Left hindlimb (tissue), 1 donor: ENCODE measurements at places on chromosomes 4 and X.

DNA sequence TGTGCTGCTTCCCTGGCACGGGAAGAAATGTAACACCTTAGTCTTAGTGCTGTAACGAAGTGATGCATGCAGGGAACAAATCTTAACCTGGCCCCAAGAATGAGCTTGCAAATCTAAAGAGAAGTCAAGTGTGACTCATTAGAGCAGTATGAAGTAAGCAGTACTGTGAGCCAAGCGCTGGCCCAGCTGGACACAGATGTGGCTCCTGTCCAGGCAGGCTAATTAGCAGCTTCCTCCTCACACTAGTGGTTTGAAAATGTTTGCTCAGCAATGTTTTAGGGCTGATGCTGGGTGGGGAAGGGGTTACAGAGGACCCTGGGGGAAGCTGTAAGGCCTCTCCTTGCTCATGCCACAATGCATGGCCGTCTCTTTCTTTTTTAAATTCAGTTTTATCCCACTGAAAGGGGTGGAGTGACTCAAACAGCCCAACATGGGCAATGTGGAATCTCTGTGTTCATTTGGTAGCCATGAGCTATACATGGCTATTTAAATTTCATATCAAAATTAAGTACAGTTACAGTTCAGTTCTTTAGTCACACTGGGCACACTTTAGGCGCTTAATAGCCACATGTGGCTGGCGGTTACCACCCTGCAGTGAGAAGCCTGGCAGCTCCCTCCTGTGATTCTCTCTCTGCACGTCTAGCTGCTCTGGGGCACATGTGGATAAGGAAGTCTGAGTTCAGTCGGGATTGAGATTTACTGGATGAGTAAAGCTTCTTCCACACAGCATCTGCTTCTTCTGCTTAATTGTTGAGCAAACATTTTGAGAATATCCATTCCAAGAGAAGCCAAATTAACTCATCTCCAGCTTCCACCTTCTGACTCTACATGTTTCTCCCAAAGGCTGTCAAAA lies 48.8 kb downstream of the MAP7D2 start:
- DNase-seq: peak; percentile 74

GRCh38 chr4:152050106-152050505 lies 289.3 kb upstream of the GATB start:
- DNase-seq: no peak

DNA sequence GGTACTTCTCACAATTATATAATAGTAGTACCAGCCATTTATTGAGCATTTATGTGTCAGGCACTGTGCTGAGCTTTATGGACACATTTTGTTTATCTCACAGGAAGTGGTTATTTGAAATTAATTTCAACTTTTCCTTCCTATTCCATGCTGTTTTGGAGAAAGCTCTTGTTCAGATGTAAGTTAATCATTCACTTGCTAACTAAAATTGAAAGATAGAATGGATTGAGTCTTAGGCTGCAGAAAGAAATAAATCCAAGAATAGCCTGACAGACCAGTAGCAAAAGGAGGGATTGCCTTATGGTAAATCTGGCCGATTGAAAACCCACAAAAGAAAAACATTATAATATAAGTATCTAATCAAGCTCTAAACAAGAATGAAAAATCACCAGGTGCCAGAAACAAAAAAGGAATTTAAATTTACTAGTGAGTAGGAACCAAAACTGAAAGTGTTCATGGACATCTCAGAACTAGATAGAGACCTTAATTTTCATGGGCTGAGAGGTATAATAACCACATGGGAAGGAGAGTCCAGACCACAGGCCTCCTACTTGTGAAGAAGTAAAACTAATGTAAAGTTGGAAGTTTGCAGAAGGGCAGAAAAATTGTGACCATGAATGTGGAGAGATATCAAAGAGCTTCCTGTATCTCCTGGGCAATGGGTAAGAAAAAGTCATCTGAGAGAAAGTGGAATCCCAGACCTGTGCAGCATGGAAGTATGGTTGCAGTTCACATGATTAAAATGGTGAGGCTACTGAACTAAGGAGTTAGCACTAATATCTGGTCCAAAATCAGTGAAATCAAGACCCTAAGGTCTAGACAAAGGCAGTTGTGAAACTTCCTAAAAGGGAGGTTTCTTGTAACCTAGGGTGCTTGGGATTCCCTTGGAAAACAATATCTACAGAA lies 38.0 kb downstream of the RADX start:
- DNase-seq: no peak

GRCh38 chr4:148171596-148171995 lies 270.6 kb downstream of the NR3C2 start:
- no peak for DNase-seq

DNA sequence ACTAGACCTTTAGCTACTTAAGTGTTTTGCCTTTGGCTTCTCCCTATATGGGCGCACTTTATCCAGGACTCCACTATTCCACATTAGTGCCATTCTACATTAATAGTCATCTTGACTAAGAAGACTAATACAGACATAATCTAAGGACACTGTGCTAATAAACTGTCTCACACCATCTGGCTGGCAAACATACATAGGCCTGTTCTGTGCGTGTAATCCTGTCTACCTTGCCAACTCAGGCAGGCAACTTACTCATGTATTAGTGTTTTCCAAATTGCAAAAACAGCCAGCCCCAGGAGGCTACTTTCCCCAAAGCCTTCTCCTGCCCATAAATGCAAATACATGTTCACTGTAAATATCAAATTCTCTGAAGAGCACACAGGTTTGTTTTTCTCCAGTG lies 587.3 kb downstream of the TMA16 start:
- no peak for DNase-seq

- DNase-seq: no peak
Measured at GRCh38 chr4:3211866-3212265, 37.1 kb upstream of the MSANTD1 start.

GRCh38 chr4:43693876-43694275 lies 754.7 kb downstream of the KCTD8 start:
- DNase-seq: no peak

GRCh38 chr4:123506011-123506695 lies 109.6 kb downstream of the SPRY1 start:
- DNase-seq: no peak
